Stimulated activated CD4-positive, alpha-beta T cell treated with anti-CD3 and anti-CD28 coated beads, TNF-alpha, amount 100 ng/mL, for 1 hour (primary cell): ENCODE measurements at places on chromosomes 5 and 9.

DNA sequence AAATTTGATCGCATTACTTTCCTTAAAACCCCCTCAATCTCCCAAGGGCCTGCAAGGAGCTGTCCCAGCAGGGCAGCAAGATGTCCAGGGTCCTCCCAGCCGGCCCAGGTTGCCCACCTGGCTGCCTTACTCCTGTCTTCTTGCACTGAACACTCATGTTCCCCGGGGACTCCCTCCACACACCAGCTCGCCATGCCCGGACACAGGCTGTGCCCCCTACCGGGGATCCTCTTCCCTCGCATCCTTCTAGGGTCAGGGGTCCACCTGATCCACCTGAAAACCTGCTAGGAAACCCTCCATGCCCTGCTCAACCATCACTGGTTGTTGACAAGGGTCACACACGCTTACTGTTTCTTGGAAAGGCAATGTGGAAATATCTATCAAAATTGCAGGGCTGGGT is 172.0 kb upstream of the MSX2 start:
- DNase-seq = no peak

DNA sequence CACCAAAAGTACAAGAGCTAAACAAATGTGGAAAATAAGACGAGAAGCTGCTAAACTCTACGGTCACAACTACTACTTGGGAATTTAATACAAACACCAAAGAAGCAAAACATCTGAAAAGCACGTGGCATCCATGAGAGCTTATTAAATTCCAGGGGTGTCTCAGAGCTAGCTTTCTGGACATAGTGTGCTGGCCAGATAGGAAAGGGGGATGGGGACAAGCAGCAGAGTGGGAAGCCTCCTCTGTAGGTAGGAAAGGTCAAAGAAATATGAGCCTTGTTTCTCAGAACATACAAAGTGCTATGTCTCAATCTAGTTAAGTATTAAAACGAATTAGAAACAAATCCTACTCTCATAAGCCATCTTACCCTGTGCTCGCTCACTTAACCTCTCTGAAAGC is 51.3 kb upstream of the GOLPH3 start:
- no peak for DNase-seq

GRCh38 chr5:178732281-178732680 is 1.8 kb upstream of the ZNF354A start:
- no peak for DNase-seq

DNA sequence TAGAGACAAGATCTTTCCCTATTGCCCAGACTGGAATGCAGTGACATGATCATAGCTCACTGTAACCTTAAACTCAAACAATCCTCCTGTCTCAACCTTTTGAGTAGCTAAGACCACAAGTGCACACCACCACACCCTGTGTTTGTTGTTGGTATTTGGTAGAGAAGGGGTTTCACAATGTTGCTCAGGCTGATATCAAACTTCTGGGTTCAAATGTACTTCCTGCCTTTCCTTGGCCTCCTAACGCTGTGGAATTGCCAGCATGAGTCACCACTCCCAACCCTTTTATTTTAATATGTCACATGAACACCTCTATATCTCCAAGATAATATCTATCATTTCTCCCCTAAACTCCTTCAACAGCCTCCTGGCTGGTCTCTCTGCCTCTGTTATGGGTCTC is 719.0 kb downstream of the PTPRD start:
- no peak for DNase-seq

GRCh38 chr5:55604611-55605067 is 69.9 kb upstream of the PLPP1 start:
- no peak for DNase-seq

DNA sequence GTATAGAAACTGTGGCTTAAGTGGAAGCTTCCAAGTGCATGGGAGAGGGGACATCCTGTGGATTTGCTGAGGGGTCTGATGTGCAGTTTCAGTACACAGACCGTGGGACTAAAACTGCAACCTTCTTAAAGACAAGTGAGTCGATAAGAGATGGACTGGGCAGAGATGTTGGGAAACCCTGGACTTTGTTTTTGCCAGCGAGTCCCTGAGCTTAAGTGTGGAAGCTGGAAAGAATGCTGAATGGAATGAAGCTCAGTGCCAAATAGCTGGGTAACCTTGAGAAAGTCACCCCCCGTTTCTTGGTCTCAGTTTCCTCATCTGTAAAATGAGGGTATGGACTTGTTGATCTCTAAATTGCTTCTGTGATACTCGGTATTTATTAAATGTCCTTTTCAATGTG is 37.3 kb upstream of the KLF9 start:
- DNase-seq = no peak

- no peak for DNase-seq
Observed at GRCh38 chr9:108662091-108662875, 193.5 kb downstream of the ACTL7B start.

DNA sequence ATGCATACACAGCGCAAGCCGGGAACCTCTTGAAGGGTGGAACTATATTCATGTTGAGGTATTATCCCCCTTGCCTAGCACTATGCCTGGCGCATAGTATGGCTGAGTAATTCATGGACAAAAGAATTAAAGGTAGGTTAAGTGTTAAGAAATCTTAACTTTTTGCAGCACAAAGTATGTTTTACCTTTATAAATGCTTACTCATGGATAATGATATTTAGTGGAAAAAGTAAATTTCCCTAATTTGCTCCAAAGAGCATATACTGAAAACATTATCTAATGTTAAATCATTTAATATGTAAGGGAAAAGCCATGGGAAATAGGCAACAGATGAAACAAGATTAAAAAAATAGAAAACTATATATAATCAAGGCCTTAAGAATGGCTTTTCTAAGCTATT is 296.2 kb downstream of the PJA2 start:
- no peak for DNase-seq

- no peak for DNase-seq
Observed at GRCh38 chr5:124783285-124783684, 36.8 kb upstream of the ZNF608 start.

GRCh38 chr5:76091351-76091750 is 8.2 kb downstream of the SV2C start:
- no peak for DNase-seq

DNA sequence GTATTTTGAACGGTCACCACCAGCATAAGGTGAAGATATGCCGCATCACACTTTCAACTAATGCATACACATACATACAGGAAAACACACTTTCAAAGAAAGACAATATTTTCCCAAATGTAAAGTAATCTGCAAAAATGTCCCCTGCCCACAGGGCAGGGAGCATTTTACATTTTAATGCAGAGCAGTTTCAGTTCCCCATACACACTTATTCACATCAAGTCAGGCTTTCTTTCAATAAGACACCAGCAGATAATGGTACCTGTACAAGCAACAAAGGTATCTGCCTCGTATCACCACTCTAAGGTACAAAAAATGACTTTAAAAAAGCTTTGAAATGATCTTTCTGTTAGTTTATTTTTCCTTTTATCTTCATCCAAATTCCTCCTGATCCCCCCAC is 247.1 kb upstream of the CCNG1 start:
- DNase-seq = no peak
